H54 (cell line): ENCODE measurements at places on chromosomes 7 and 10.

GRCh38 chr7:158824028-158824427 lies 5.3 kb downstream of the ESYT2 start:
- DNase-seq = no peak

- DNase-seq = no peak
Observed at GRCh38 chr10:63884426-63884825, 363.2 kb downstream of the REEP3 start.

DNA sequence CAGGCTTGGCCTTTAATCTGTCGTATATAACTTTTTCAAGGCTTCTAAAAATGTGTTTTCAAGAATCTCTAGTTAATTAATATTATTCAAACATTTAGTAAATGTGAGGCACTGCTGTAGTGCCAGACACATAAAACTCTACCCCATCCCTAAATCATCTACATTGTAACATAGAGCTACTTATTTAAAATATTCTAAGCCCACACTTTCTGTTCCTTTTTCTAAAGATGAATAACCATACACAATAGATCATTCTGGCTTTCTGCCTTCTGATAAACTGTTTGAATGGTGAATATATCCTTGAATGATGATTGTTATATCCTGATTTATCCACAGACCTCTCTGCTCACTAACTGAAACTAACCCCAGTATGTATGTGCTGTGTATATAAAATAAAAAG lies 41.4 kb downstream of the BRAF start:
- no peak for DNase-seq

GRCh38 chr10:63718006-63718405 lies 196.8 kb downstream of the REEP3 start:
- DNase-seq = no peak

DNA sequence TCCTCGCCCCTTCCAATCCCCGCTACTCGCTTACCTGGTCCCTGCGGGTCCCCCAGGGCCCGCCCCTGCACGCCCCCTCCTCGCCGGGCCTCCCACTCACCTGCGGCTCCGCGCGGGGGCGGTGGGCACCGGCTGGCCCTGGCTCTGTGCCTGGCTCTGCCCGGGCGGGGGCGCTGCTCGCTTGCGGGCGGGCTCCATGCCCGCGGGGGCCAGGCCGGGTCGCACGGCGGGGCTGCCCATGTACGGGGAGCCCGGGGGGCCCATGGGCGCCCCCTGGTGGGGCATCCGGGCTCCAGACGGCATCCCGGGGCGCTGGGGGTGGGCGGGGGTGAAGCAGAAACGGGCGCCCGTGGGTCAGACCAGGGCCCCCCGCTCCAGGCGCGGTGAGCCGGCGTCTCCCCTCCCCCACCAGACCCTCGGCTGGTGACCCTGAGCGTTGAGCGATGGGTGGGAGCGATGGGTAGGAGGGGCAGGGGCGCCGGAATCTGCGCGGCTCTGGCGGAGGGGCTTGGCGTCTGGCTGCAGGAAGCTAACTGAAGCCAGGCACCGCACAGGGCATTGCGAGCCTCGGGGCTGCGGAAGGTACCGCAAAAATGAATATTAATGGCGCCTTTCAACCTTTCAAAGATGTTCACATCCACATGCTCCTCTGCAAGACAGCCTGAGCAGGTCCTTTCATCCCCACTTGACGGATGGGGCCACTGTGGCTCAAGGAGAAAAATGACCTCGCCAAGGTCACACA lies 3.0 kb downstream of the SMARCD3 start:
- DNase-seq = no peak

- no peak for DNase-seq
Observed at GRCh38 chr7:153097511-153098201, 338.1 kb downstream of the ACTR3B start.

DNA sequence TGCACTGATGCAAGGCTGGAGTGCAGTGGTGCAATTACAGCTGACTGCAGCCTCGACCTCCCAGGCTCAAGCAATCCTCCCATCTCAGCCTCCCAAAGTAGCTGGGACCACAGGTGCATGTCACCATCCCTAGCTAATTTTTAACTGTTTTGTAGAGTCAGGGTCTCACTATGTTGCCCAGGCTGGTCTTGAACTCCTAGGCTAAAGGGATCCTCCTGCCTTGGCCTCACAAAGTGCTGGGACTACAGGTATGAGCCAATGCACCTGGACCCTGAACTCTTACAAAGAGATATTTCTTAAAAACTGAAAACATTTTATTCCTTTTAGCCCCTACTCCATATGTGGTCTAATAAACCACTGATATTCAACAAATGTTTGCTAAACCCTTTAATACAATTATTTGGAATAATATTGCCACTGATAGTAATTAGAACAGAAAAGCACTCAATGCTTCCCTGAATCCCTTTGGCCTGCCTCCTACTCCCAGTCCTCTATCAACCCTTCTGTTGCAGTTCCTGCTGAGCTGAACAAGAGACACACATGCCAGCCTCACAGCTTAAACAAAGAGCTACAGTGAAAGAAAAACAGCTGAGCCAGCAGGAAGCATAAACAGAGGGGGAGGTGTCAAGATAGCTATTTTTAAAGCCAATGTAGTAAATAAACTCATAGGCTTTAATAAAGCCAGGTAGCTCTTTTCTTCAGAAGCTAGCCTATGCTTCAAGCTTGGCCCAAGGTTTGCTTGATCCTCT lies 7.0 kb upstream of the GNAI1 start:
- no peak for DNase-seq

- DNase-seq = no peak
Observed at GRCh38 chr7:37236906-37237305, 211.8 kb downstream of the ELMO1 start.

DNA sequence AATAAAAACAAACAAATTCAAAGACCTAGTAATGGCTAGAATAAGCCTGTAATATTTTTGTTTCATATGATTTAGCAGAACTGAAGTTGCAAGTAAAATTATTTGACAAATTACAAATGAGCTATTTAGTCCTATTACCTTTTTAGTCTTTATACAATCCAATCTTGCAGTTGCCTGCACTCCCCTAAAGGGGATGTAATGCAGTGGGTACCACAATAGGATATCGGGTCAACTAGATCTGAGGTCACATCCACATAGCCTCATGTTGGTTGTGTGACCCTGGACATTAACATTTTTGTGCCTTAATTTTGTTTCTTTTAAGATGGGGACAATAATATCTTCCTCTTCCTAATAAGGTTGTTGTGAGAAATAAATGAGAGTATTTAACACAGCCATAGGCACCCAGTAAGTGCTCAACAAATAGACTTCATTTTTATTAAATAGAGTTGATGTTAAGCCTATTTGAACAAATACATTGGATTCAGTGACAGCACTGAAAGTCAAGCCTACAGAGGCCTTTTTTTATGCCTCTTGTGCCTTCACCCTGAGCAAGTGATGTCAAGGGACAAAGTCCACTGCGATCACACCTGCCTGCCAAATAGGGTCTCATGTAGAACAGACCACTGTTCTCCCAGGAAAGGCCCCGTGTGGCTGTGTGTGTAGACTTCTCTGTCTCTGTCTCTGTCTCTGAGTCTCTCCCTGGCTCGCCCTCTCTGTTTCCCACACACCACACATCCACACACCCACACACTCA lies 124.8 kb downstream of the EVX1 start:
- DNase-seq = no peak

DNA sequence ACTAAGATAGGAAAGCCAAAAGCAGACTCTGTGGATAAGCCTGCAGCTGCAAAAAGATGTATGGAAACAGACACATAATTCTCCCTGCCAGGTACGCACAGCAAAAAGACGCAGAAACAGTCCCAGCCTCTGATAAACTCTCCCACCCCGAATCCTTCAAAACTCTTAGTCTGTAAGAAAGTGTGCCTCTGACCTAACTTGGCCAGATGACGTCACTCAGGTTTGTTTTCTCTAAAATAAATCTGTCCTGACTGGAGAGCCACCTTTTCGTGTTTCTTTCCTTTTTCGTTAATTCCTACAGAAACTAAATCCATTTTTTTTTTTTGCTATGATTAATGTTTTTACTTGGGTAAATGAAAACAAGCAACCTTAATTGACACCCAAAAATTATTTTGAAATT lies 793.8 kb downstream of the SORCS1 start:
- no peak for DNase-seq

- DNase-seq = no peak
Observed at GRCh38 chr10:23262928-23263327, 70.8 kb downstream of the PTF1A start.

DNA sequence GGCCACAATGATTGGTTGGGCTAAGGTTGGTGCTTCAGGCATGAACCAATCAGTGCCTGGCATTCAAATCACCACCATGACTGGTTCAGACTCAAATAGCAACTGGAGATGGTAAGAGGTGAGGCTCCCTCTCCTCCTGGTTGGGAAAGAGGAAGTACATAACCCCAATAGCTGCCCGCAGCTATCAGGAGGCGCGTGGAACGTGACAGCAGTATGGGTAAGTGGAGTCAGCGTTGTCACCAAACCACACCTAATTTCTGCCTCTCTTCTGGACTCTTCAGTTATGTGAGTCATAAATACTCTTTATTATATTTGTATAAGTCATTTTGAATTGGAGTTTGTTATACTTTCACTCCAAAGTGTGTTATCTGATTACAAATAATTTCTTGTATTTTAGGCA lies 17.9 kb upstream of the ITGA8 start:
- no peak for DNase-seq

GRCh38 chr10:24440817-24441797 lies 232.2 kb downstream of the KIAA1217 start:
- DNase-seq = peak; percentile 50

GRCh38 chr7:104231054-104232046 lies 23.5 kb upstream of the ORC5 start:
- peak; percentile 39 for DNase-seq

DNA sequence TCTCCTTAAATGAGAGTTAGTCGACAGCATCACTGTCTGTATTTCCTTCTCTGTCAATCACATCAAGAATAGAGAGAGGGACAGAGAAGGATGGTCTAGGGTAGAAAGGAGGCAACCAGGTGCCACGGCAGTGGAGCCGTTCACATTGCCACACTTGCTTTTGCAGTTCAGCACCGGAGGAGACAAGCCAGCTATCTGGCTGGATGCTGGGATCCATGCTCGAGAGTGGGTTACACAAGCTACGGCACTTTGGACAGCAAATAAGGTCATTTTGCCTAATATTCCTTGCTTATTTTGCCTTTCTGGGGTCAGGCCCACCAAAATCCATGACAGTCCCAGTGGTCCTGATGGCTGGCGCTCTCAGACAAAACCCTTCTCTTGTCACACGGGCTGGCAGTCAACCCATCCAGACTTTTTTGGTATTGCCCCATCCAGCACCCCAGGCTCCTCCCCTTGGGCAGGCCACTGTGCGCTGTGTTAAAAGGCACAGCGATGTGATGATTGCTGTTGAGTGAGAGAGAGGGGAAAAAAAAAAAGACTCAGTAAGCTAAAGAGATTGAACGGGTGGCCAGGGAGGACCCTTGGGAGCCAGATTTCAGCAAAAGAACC lies 8.4 kb downstream of the CPA2 start:
- DNase-seq = no peak

DNA sequence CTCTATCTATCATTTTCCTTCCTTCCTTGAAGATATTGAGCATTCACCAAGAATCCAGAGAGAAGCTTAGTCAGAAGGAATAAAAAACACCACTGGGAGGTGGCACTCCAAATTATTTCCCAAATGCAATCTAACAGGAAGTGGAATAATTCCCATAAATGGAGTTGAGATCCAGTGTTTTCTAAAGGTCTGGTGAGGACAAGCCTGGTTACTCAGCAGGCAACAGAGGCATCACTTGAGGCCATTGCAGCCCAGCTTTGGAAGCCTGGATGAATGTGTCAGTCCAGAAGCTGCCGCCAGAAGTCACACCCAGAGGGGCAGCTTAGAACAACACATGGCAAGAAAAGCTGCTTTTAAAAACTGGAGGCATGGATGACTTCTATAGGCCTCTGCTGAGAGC lies 288.9 kb upstream of the KLF6 start:
- no peak for DNase-seq

DNA sequence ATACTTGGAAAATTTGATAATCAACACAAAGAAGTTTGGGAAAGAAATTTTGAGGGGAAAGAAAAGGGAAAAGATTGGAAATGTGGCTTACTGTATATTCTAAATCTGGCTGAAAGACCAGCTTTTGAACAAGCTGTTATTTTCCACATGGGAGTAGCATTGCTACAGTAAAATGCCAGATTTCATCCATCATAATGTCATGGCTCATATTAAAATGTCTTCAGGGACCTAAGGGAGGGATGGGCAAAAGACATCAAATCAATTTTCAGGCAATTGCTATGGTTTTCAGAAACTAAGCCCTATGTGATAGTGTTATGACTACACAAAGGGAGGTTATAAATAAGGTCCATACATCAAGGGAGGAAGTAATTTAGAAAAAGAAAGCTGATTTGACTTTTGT lies 1116.9 kb upstream of the CELF2 start:
- DNase-seq = no peak
